Psoas muscle (tissue), 8 donors: ENCODE measurements at places on chromosomes 12 and 14. TPM values are rescaled to one million over a fixed set of nuclear protein-coding genes. Genes with fewer than 3 reads are reported as not detected.
A peak's percentile ranks its signal among the peaks of the same experiment; 100 is the strongest.

DNA sequence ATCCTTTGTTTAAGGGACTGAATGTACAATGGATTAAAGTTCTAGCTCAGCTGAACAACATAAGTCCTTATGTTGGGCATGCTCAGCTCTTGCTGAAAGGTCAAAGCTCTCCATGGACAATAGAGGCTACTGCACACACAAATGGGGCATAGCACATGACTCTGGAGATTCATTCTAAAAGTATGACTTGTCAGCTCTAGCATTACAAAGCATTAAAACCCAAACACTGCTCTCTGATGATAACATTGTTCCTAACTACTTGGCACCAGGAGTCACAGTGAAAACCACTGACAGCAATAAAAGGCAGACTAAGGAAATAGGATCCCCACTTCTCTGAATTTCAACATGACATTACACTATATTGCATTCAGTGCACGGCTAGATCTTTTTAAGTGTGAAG lies 21.9 kb upstream of the FSCB start:
- DNase-seq: no peak

The ZC2HC1C gene
- 2.5 TPM for total RNA-seq

- peak; percentile 79 for DNase-seq
Measured at GRCh38 chr14:94601884-94602391, 10.3 kb upstream of the SERPINA3 start.

The DNAI7 gene
- total RNA-seq: not detected

DNA sequence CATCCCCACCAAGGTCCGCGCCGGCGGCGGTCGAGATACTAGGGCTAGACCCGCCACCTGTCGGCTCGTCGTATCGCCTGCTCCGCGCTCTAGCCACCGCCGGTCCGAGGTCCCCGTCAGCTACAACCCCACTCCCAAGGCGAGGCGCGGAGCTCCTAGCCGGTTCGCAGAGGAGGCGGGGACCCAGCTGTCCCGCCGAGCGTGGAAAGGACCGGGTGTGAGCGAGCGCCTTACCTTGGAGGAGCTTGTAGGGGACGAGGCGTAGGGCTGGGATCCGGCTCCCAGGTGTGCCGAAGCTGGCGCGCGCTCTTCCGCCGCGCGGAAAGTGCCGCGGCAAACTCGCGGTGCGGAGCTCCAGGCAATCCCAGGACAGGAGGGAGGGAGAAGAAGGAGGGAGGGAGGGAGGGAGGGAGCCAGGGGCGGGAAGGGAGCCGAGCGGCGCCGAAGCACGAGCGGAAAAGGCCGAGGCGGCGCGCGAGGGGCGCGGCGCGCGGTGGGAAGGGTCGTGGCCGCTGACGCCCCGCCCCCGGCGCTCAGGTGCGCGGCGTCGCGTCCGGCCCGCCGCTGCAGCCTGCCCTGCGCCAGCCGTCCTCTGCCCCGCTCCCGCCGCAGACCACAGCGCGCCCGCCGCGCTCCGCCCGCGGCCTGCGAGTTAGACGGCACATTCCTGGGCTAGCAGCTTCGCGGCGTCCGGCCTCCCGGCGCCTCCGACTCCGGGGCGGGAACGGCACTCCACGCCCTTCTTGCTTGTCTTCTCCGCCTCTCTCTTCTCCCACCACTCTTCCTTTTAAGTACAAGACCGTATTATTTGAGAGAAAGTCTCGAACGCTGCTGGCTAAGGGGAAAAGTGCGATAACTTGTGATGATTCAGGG lies at the start of gene PAWR:
Gene PAWR, minus strand, starts transcription at position 327 of the 873 bp plus-strand sequence. CDS start 720 bp downstream, outside the sequence.
- peak; percentile 57 for DNase-seq

DNA sequence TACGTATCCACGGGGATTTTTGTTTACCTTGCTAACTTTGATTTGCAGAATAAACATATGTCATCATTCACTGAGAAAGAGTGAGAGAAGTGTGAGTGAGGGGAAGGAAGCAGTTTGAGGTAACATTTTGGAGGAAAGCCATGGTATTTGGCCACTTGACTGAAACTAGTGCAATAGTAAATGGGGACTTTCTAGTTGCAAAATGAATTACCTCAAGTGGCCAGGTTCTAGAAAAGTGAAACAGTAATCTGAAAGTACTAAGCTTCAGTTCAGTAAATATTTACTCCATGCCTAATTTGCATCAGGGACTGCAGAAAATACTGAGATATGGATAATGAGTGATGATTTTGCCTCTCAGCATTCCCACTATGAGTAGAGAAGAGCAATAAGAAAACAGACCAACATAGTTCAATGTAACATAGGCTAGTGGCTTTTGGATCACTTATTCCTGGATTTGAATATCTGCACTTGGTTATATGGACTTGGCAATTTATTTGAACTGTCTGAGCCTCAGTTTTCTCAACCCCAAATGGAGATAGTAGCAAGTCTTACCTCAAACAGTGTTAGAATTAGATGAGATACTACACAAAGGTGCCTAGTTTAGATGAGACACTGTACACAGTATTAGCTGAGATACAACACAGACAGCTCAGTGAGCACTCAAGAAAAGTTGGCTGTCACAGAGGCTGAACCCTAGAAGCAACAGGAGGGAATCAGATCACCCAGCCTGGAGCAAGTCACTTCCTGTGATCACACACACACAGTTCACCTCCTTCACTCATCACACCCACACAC lies 439.1 kb downstream of the NPAS3 start:
- no peak for DNase-seq

DNA sequence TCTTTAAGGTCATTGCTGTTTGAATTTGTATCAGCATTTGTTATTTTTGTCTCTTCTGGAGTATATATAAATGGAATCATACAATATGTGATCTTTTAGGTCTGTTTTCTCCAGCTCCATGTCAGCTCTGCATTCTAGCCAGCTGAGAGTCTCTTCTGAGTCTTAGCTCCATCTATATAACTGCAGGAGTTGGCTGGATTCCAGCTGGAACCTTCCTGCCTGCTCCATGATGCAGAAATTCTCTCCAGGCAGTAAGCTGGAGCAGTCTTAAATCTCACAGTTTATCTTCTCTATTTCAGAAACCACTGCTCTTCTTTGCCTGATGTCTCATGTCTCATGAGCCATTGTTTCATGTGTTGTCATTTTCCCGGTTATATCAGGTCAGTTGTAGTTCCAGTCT lies 827.6 kb downstream of the NRXN3 start:
- no peak for DNase-seq

DNA sequence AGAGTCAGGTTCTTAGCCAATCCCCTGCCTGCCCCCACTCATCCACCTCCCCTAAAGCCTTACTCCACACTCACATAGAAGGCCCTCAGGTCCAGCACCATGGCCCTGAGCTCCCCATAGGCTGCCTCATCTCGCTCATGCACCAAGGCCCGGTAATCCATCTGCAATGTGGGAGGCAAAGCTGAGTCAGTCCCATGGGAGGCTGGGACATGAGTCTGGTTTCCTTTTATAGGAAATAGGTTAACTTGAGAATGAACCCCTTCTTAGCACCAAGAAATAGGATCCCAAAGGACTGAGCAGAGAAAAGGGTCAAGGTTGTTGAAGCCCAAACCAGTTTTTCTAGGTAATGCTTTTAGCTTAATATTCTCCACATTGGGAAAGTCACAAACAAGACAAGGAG lies 2.1 kb upstream of the EMC9 start:
- DNase-seq: no peak

The BEGAIN gene
- 1.0 TPM for total RNA-seq

DNA sequence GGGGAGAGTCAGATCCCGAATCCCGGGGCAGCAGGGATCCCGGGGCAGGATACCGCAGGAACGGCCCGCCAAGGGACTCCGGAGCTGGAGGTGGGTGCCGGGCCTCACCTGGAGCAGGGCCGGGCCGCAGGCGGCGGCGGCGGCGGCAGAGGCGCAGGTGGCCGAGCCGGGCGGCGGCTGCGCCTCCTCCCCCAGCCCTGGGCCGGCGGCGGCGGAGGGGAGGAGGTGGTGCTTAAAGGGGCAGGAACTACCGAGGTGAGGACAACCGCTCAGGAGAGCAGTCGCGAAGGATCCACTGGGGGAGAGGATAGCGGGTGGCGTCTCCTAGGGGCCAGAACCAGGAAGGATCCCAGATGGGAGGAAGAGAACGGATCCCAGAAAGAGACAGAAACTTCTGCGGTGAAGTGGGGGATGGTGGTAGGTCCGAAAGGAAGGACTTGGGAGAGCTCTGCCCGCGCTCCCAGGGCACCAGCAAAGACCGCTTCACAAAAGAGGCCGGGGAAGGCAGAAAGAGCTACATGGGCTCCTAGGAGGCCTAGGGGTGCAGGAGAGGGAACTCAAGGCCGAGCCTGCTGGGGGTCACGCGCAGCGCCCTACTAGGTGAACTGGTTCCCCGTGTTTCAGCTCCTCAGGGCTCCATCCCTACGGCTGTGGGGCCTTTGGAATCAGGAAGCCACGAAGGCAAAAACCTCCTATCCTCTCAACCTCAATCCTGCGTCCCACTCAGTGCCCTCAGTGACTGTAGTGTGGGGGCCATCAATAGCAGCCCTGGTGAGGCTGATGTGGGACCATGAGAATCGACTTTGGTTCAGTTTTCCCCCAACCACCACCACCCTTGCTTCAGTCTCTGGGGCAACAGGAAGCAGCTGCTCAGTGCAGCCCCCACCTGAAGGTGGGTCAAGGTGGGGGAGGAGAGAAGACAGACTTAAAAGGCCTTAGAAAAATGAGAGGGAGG lies 5.0 kb upstream of the BAZ2A start:
- peak; percentile 77 for DNase-seq

DNA sequence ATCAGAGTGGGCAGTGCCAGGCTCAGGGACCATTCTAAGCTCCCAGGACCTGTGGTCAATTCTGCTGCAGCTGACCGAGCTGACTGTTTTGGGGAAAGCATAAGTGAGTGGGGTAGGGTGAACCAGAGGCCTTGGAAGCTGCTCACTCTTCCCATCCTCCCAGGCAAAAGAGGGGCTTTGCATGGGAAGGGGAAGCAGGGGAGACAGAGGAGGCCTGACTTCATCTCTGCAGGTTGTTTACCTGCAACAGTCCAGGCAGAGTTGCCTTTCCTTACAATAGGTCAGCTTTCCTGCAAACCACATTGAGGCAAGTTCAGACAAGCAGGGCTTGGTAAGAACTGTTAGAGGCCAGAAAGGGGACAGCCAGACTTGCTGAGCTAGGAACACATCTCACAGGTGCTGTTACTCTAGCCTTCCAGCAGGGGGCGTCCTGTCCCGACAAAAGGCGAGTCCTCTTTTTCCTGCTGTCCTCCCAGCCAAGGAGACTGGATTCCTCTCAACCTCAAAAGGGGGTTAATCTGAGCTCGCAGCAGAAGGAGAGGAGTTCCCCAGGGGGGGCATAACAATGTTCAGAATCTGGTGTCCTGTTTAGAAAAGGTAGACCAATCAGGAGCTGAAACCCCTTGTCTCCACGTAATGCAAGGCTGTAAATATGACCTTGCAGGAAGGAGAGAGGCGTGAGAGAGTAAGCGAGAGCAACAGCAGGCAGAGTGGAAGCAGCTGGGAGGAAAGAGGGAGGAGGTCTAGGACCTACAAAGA lies 4.3 kb upstream of the DHRS2 start:
- DNase-seq: peak; percentile 79

The RASAL1 gene
- not detected for total RNA-seq

DNA sequence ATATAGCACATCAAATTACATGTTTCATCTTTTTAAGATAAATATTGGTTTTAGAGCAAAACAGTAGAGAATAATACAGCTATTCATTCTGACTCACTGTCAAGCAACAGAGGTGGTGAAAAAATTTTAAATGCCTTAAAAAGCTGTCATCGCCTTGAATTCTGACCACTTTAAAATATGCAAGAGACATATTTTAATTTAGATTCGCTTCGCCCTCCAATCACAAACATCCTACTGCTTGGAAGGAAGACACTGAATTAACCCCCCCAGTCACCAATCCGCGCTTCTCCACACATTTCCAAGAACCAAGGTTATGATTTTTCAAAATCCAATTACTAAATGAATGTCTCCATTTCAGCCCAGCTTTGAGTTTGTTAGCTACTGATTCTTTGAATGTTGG lies 112.4 kb downstream of the TMEM132D start:
- no peak for DNase-seq

GRCh38 chr14:77903221-77903620 lies 103.3 kb downstream of the ADCK1 start:
- DNase-seq: no peak

DNA sequence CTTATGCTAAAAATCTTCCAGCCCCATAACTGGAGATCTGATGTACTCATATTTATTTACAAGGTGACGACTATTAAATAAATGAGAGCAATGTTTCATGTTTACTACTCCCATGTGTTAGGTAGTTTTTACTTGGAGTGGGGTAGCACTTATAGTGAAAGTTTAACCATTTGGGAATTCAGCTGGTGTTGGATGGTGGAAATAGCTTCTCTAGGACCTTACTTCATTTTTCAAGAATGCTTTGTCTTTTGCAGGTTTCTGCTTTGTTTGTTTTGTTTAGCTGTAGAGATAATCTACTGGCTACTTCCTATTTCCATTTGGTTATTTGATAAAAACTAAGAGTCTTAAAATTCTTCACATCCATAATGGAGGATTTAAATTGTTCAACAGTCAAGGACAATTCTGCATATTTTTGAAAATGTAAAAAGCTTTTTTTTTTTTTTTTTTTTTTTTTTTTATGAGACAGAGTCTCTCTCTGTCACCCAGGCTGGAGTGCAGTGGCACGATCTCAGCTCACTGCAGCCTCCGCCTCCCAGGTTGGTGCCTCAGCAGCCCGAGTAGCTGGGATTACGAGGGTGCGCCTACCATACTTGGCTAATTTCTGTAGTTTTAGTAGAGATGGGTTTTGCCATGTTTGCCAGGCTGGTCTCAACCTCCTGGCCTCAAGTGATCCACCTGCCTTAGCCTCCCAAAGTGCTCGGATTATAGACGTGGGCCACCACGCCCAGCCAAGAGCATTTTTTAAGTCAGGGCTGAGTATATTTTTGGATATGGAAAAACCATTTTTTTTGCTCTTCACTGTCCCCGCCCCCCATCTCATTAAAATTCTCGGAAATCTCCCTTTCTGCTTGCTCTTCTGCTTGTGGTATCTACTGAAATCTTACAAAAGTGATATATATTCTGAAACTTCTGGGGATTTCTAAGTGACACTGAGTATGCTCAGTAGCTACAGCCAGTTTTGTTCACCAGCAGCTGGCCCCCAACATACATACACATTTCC lies 1.4 kb upstream of the ABCD2 start:
- DNase-seq: no peak

- peak; percentile 73 for DNase-seq
Measured at GRCh38 chr12:8108808-8109398, 14.5 kb upstream of the CLEC4A start.

The SMOC1 gene
- total RNA-seq: 4.2 TPM

The AP4S1 gene
- 8.5 TPM for total RNA-seq

- no peak for DNase-seq
Measured at GRCh38 chr12:11813438-11813813, 164.0 kb downstream of the ETV6 start.

DNA sequence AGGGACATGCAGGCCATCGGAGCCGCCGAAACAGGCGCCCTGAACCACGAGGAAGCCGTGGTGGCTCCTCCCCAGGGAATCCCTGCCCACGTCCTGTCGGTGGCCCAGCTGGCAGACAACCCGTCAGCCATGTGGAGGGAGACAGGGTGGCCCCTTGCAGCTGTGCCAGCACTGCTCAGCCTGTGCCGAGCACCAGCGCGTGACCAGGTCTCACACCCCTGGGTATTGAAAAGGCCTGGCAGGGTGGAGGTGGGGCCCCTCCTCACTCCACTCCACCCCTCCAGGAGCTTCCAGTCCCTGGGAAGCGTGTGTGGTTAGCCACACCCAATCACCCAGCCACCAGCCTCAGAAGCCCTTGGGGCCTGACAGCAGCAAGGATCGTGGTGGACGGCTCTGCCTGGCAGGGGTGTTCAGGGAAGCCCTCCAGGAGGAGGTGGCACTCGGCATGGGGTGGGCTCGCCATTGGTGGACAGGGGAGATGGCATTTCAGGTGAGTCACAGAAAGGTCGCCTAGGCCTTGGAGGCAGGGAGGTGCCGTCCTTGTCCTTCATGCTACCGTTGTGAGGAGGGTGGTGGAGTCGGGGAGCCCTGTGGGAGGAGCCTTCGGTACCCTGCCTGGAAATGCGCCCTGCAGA lies 12.3 kb upstream of the DLK1 start:
- peak; percentile 30 for DNase-seq

The TCHP gene
- 8.2 TPM for total RNA-seq
